CD4-positive, alpha-beta T cell treated with Interleukin-4 for 1 hour (primary cell): ENCODE measurements at places on chromosomes 1 and 21.

DNA sequence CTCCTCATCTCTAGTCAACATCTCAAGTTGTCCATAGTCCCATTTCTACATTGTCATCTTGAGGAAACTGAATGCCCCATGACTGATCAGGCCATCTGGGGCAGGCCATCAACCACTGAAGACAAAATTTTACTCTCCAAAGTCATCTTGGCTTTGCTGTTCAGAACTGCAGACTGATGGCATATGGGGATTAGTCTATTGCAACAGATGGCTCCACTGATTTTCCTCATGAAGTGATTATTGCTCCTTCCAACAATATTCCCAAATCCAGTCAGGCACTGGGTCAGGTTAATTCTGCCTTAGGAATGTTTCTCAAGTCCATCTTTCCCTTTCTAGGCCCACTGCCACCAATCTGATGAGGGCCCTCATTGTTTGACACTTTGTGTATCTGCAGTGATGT, 101.7 kb downstream of the ESRRG start:
- DNase-seq: no peak

DNA sequence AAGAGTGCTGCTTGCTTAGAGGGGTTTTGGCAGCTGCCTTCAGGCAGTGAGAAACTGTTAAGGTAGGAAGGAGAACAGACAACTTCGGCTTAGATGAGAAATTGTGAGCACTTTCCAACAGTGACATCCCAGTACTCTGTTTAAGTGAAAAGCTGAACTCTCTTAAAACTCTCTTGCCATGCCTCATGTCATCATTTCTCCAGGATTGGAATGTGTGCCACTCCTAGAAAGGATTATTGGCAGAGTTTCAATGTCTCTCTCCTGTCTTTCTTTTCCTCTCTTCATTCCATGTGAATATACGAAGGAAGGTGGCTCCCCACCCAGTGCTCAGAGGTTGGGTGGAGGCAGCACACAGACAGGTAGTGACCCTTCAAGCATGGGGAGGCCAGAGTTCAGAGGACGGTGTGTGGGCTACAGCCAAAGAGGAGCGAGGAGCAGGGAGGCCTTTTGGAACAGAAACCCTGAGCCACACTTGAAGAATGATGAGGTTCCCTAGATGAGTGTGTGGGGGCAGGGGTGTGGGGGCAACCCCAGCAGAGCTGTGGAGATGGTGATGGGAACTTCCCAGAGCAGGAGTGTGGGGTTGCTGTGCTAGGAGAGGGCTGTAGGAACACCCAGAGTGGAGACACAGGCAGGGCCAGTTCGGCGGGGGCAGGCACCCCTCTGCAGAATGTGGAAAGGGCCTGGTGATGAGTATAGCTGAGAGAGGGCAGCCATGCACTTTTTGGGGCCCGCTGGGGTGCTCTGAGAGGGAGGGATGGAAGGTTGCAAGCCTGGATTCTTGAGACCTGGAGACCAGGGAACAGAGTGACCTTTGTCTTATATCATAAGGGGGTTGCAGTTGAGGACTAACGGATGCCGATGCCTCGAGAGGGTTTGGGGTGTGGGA, 58.8 kb downstream of the GALNT2 start:
- DNase-seq: no peak

DNA sequence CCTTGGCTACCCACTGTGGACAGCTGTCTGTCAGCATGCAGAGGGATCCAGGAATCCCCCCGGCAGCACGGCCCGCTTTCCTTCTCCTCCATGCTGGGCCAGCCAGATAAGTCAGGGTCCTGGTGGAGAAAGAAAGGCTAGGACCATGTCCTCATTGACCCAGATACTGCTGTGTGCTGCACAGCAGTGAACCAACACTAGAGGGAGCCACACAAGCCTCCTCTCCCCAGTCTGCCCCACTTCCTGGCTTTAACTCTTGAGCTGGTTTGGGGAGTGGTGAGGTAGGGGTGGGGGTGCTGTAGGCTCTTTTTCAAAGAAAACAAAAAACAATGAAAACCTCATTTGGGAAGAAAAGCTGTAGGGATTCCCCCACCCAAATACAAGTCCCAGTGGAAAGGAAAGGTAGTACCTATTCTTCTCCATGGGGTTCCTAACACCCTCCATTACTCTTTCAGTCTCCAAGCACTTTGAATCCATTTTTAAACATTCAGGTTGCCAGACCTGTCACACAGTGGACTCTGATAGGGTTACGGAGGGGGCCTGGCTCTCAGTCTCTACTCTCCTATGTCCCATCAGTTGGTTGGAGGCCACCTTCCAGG, 84.9 kb upstream of the CD1D start:
- DNase-seq: peak; percentile 16

DNA sequence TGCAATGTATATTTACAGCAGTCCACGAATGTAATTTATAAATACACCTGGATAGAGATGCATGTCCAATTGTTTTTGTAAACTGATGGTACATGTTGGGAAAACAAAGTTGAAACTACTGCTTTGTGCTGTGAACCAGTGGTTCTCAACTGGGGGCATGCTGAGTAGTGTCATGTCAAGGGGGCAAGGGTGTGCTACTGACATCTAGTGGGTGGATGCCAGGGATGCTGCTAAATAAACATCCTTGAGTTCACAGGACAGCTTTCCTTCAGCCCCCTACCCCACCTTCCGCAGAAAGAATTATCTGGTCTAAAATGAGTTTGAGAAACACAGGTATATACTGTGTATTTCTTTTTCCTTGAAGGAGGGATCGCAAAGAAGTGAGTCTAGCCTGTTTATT, 95.9 kb downstream of the RASAL2 start:
- DNase-seq: no peak

GRCh38 chr1:31760471-31761470, 3.4 kb downstream of the ADGRB2 start:
- DNase-seq: peak; percentile 81

GRCh38 chr1:157993918-157994605, 617 bp downstream of the KIRREL1 start:
- no peak for DNase-seq

DNA sequence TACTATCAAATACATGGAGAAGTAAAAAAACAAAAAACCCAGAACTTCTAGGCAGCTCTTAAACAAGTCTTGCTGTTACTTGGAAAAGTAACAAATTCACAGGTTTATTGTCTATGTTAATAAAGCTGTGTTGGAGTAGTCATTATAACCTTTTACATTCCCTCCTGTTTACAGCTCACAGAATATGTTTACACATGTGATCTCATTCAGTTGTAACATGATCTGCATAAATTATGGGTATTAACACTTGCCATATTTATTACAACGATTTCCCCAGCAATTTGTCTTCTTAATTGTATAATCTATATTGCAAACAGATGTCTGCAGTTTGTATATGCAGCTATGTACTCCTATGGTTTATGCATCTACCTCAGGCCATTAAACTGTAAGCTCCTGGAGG, 28.6 kb downstream of the ERG start:
- DNase-seq: no peak

DNA sequence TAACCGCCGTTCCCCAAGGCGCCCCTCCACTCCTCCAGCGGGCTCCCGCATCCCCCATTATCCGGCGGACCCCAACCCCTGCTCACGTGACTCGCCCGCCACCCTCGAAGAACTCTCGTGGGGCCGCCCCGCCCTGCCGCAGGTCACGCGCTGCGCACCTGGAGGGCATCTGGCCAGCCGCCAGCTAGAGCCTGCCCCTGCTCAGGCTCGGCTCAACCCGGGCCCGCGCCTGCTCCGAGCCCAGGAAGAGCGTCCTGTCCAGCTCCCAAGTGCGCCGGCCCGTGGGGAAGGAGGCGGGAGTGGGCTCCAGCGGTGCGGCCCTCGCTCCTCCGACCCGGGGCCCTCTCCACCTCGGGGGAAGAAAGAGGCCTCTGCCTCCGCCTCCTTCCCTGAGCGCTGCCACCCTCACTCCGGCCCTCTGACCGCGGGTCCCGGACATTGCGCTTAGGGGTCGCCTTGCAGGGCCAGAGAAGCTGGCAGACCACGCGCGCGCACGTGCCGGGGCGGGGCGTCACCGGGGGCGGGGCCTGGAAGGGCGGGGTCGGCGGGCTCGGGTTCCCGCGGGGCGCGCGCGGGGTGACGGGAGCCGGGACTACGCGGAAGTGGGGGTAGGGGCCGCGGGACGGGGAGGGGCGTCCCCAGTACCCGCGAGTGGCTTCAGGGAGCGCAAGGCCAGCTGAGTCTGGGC, 28.4 kb downstream of the HMGN2 start:
- peak; percentile 85 for DNase-seq

DNA sequence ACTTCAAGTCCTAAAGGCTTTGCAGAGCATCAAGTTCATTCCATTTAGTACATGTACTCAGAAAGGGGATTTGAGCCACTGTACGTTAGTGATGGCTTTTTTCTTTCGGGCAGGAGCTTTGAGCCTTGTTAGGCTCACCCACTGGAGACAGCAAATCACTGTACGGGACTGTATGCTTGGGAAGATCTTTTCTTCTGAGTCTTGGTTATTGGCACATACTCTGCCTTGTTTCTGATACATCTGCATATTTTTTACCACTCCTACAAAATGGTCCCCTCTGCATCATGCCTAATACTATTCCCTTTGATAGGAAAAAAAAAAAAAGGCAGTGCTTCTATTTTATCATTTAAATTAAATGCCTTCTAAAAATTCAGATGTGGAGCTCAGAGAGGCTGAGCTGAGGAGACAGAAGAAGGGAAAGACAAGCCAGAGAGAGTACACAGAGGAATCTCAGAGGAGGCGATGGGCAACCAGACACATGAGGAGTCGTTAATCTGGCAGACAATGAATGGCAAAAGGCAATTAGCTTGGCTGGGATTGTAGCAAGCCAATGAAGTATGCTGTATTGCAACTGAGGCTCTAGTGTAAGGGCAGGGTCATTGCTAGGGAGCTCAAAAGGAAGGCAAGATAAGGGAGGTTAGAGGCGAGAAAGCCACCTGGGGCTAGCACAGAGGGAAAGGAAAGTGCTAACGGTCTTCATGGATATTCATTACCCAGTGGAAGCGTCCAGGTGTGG, 39.4 kb downstream of the PHC2 start:
- no peak for DNase-seq

DNA sequence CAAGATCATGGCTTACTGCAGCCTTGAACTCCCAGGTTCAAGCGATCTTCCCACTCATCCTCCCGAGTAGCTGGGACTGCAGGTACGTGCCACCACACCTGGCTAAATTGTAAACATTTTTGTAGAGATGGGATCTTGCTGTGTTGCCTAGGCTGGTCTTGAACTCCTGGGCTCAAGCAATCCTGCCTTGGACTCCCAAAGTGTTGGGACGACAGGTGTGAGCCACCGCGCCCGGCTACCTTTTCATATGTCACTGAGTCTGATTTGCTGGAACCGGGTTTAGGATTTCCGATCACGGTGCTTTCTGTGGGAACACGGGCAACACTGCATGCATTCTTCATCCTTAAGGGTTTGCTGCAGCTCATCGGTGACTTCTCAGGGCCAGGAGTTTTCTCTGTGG, 32.2 kb upstream of the PCBP3 start:
- no peak for DNase-seq

DNA sequence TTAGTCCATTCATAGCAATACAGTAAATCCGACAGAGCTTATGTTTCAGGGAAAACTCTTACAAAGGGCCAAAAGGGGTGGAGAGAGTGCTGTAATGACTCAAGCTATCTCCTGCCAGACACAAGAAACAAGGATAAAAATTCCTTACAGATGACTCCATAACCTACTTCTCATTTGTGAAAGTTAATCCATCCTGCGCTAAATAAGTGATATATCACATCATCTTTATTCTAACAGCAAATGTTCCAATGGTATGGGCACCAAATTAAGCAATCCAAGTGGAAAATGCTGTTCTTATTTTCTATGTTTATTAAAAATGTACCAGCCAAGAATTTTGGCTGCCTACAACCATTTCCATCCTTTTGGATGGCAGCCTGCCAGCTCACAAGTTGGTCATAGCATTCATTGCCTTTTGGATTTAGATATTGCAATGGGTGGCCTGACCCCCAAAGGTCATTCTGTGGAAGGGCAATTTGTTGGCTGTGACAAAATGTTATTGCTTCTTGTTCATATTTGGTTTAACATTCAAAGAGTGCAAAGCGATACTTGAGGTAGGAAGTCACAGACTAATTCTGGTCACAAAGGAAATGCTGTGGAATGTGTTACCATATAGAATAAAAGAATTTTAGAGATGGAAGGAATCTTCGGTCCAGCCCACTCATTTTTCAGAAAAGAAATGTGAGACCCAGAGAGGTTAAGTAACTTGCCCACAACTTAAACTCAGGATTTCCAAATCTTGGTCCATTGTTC, 2.8 kb upstream of the ENAH start:
- no peak for DNase-seq

DNA sequence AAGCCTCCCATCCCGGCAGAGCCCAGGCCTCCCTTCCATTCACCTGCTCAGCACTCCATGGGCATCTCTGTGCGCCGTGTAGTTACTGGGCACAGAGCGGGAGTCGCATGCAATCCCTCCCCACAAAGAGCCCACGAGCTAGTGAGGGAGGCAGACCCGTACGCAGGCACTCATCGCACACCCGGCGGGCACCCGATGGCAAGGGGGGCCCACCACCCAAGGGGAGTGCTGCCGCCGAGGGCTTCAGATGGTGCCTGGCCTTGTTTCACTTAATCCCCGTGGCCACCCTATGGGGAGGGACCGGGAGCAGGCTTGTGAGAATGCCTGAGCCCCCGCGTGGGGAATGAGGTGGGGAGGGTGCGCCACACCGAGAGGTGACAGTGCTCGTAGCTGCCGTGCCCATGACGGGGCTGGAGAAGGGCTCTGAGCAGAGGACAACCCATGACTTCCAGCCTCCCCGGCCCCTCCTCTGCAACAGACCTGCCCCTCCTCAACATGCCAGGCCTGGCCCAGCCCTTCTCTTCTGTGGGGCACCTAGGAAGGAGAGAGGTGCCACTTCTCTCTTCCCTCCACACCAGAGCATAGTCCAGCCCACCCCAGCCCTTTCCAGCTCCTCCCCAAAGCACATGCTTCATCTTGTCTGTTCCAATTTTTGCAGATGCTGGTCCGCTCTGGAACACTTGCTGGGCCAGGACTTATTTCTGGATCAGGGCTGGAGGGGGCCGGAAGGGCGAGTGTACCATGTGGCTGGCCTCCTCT, 30.2 kb upstream of the SELENON start:
- DNase-seq: no peak

DNA sequence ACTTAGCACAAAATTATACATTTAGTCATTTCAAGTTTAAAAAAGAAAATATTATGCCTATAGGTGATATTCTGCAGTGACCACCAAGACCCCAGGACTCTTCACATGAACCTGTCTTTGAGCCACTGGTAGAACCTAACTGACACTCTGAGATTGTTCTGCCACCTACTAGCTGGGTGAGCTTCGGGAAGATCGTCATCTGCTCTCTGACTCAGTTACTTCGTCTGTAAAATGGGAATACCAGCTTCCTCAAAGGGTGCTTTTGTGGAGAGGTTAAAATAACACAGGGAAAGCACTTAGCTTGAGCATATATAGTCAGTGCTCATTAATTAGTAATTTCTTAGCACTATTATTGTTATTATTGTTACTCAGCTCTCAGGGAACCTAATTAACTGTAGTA, 228.5 kb upstream of the JUN start:
- no peak for DNase-seq

- DNase-seq: no peak
Observed at GRCh38 chr21:25453524-25453923, 153.8 kb downstream of the MRPL39 start.

- DNase-seq: no peak
Observed at GRCh38 chr1:154931940-154932487, 4.5 kb downstream of the PMVK start.
